Hippocampal formation (tissue), 2 donors: ENCODE measurements at places on chromosomes 16 and 17.
A peak's percentile ranks its signal among the peaks of the same experiment; 100 is the strongest.

DNA sequence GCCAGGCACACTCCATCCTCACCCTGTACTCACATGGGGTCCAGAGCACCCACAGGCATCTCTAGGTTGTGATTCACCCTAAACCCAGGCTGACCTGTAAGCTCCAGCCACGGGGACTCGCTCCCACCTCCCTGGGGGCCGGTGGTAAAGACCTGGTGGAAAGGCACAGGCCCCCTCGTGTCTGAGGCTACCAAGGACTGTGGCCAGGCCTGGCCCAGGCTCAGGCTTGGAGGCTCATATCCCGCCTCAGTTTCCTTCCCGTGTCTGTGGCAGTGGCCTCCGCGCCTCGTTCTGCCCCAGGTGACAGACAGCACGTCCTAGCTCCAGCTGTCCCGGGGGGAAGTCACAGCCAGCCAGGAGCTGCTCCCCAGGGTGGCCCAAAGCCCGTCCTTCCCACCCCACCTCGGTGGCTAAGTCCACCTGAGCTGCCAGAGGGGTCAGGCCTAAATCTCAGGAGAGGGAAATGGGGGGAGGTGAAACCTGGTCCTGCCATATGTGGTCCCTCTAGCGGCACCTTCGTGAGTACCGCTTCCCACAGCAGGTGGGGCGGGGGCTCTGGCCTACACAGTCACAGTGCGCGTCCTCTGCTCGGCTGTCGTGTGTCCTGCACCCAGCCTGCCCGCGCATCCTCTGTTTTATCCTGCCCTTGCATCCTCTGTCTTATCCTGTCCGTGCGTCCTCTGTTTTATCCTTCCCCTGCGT is 12.6 kb downstream of the CDH15 start:
- no peak for DNase-seq

DNA sequence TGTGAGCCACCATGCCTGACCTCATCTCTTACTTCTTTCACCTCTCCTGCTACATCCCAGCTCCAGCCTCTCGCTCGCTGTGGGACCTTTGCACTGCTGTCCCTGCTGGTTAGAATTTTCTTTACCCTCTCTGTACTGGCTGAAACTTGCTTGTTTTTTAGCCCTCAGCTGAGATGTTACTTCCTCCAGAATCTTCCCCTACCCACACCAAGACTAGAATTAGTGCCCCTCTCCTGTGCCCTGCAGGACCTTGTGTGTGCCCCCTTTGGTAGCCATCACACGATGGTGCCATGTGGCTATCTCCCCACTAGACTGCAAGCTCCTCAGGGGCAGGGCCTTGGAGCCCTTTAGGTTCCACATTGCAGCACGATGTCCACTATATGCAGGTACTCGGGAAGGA is 84.1 kb downstream of the AIPL1 start:
- no peak for DNase-seq

DNA sequence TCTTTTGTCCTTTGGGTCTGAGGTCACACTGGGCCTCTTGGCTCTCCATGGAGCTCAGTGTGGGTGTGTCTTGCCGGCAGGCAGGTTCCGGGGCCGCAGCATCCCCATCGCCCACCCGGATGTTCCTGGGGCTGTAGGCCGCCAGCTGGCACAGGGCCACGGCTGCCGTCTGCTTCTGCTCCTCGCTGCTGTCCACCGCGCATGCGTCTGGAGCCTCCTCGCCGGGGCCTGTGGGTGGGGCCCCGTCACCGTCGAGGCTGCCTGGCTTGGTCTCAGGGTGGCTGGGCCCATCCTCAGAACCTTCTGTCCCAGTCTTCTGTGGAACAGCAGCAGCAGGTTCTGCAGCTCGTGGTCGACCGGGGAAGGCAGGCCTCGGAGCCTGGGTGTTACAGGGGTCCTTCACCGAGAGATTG is 9.6 kb downstream of the ZNF750 start:
- no peak for DNase-seq

DNA sequence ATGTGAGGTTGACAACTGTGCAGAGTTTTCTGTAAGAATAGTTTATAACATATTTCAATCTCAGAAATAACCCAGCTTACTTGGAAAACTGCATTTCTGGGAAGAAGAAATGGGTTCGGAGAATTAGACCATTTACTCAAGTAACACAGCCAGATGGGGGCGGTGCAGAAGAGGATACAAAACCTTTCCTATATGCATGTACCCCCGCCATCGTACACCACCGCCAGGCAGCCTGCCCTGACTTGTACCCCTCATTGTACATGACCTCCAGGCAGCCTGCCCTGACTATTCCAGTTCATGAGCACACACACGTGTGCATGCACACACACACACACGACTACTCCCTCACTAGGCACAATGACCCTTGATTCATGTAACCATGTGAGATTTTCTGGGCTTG is 154.0 kb downstream of the C16orf78 start:
- no peak for DNase-seq

GRCh38 chr16:89534252-89534756 is 26.1 kb downstream of the SPG7 start:
- peak; percentile 29 for DNase-seq

DNA sequence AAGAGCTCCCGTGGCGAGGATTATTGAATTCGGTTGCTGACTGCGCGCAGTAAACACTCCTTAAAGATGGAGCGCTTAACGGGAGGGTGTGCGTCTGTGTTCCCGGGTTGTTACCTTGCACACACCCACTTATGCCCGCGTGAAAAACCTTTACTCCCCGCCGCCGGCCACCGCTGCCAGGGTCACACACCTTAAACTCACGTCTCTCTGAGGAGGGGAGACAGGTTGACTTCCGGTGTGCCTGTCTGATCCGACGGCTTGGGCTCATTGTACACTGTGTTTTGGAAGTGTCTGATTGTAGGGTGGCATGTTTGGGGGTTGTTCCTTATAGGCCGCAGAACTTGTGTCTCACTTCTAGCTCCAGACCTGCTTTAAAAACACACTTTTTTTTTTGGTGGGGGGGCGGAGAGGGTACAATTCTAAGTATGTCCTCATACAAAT is 66.8 kb downstream of the KPNA2 start:
- no peak for DNase-seq

DNA sequence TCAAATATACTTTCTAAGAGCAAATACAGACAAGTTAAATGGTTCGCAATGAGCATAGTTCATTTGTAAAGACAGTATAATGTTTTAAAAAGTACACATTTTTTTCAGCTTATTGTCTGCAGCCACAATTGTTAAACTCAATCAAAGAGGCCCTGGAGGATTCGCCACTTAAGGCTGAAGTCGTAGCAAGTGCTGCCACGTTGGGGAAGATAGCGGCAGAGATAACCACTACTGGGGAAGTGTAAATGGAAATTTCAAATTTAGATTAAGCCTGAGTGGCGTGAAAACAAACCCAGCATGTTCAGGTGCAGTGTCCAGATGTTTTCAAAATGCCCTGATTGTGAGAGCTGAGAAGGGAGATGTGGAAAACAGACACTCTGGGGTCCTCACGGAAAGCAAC is 8.4 kb downstream of the PMP22 start:
- DNase-seq: no peak

DNA sequence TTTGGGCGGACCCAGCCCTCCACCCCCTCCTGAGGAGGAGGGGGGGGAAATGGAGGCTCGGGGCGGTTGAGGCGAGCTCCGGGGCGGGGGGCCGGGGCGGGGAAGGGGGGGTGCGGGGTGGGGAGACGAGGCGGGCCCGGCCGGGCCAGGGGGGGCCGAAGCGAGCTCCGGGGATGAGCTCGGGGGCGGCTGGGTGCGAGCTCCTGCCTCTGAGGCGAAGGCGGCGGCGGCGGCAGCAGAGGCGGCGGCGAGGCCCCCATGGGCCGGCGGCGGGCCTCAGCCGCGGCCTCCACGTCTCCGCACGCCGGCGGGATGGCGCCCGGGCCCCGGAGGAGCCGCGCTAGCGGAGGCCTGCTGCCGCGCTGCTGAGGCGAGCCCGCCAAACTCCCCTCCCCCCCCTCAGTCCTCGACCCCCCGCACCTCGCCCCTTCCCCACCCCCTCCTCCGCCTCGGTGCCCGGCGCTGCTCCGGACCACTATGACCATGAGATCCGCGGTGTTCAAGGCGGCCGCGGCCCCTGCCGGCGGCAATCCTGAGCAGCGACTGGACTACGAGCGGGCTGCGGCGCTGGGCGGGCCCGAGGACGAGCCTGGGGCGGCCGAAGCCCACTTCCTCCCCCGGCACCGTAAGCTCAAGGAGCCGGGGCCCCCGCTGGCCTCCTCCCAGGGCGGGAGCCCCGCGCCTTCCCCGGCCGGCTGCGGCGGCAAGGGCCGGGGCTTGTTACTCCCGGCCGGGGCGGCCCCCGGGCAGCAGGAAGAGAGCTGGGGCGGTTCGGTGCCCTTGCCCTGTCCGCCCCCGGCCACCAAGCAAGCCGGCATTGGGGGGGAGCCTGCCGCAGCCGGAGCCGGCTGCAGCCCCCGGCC is 596 bp downstream of the MSL1 start:
- DNase-seq: peak; percentile 52

DNA sequence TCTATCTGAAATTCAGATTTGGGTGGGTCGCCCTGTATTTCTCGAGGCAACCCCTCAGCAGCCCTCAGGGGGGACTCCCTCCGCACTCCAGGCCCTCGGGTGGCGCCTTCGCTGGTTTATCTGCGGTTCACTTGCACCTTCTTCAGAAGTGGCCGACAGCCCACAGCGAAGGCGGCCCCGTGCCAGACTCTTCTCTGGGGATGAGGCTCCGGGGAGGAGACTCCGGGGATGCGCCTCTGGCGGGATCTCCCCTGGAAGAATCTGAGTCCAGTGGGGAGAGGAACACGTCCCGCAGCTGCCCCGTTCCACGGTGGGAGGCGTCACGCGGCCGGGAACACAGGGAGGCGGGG is 63.9 kb upstream of the DNAJA2 start:
- no peak for DNase-seq

DNA sequence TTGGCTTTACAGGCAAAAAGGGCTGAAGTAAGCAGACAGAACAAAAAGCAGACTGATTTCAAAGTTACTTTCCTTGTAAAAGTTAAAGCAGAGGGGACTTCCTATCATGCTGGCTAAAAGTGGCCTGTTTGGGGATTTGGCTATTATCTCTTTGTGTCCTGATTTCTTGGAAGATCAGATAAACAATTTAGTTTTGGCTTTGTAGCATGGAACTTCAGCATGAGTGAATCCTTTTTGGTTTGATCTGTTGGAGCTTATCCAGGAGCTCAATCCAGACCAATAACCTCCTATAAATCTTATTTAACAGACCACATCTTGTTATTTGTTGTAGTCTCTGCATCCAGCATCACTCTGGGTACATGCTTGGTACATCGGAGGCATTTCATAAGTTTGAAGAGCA is 8.9 kb upstream of the RNF112 start:
- no peak for DNase-seq

DNA sequence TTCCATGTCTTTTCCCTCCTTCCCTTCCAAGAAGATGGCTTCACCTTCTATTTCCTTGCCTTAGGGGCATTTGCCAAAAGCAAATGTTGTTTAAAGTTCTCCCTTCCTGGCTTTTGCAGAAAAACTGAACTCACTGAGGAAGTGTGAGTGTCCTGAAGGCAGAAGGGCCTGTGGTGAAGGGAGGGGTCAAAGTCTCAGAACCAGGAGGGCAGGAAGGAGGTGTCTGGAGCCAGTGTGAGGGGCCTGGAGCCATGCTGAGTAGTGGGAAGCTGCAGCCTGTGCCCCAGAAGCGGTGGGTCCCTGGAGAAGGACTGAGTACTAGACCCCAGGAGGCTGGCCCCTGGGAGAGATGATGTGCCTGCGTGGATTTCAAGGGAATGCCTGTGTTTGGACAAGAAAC is 23.8 kb upstream of the SUPT4H1 start:
- DNase-seq: no peak

GRCh38 chr17:82297280-82297713 is 20.1 kb downstream of the CD7 start:
- no peak for DNase-seq

DNA sequence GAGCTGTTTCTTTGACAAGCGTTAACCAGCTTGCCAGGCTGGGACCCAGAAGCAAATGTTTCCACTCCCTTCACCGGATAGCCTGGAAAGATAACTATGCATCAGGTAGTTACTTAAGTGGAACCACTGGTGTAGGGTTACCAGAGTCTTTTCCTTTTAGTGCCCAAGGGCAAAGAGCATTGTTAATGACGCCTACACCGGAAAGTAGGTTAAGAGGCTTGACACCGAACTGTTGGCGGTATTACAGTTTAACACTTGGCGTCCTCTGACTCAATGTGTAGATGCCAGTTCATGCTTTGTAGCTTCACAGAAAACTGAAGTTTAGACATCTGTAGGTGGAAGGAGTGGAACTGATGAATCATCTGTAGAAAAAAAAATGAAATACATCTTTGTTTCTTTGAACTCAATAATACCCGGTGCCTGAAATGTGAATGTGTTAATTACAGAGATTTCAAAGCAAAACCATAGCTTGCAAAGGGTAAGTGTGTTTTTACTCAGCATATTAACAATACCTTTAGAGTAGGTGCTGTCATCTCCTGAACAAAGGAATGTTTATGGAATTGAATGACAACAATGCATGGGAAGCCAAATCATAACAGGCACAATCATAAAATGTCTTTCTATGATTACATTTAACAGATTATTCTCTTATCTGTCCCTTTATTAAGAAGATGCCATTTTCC is 426.7 kb upstream of the SALL1 start:
- no peak for DNase-seq

DNA sequence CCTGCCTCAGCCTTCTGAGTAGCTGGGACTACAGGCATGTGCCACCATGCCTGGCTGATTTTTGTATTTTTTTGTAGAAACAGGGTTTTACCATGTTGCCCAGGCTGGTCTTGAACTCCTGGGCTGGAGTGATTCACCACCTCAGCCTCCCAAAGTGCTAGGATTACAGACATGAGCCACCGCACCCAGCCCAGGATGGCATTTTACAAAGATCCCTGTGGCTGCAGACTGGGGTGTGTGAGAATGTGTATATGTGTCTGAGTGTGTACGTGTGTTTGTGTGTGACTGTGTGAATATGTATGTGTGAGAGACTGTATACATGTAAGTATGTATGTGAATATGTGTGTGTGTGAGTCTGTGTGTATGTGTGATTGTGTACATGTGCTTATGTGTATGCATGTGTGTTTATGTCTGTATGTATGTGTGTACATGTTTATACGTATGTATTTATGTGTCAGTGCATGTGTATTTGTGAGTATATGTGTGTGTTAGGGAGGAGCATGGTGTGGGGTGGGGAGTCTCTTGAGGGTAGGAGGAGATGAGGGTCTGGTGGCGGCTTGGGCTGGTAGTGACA is 17.0 kb downstream of the RPTOR start:
- DNase-seq: no peak

DNA sequence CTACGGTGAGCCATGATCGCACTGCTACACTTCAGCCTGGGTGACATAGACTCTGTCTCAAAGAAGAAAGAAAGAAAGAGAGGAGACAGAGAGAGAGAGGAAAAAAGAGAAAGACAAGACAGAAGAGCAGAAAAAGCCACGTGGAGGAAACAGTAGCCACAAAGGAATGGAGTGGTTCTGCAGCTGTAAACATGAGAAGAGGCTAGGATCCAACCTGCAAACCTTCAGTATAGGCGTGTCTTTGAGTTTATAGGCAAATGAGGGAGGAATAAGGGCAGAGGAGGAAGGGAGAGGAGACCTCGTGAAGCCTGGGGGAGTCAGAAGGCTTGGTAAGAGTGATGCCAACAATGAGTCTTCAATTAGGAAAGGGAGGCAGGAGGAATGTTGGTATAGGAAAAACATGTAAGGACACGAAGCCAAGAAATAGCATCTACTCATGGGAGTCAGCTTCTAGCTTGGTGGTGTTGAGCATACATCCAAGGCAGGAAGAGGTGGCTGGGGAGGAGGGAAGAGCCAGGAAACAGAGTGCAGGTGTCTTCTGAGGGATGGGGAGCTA is 3.9 kb downstream of the MED9 start:
- DNase-seq: no peak

- DNase-seq: no peak
Observed at GRCh38 chr17:4950075-4950745, 709 bp upstream of the ENO3 start.

GRCh38 chr16:50909831-50910735 is 168.2 kb downstream of the CYLD start:
- DNase-seq: no peak

GRCh38 chr17:55398689-55399088 is 22.9 kb downstream of the MMD start:
- DNase-seq: no peak
